ENCODE measurements at places on chromosomes 6 and 20.

GRCh38 chr20:9496155-9496554 lies 18.2 kb upstream of the LAMP5 start:
- DNase-seq, result peak; percentile 76

- no peak for DNase-seq
These were observed 7.4 kb upstream of the FNDC1 start for GRCh38 chr6:159161839-159162238.

DNA sequence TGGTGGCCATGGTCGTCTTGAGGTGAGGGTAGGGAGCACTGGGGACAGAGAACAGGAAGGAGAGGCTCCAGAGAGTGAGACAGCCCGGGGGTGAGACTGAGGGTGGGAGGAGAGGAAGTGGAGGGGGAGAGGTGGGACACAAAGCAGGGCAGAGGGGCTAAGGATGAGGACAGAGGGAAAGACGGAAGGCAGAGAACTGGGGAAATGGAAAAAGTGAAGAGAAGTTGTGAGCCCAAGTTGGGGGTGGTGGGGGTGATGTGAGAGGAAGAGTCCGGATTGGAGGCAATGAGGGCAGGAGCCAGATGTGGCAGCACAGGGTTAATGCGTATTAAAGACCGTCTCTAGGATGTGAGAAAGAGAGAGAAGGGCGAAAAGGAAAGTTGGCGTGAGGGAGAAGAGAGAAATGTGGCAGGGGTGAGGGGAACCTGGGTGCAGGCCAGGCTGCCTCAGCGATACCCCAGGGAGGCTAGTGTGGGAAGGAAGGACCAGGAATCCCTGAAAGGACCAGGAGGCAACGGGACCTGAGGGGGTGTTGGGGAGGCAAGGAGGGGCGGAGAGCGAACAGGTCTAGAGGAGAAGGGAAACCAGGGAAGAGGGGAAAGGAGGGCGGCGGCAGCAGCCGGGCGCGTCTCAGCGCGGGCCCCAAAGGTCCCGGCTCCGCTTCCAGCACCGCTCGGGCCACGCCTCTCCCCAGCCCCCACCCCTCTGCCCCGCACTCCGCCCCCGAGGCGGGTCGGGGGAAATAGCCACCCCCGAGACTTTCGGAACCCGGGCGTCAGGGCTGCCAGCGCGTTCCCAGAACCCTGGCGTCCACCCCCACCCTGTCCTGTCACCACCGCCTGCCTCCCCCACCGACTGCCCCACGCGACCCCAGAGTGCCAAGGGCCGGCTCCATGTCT lies at the start of gene PPP1R18:
Gene PPP1R18, minus strand, starts transcription at position 637 of the 899 bp plus-strand sequence. Its CDS starts 627 bp downstream, at position 10.
- DNase-seq, result peak; percentile 79

GRCh38 chr20:6705106-6705766 lies 62.2 kb upstream of the BMP2 start:
- DNase-seq, result no peak

- no peak for DNase-seq
These were observed 97.5 kb downstream of the GMDS start for GRCh38 chr6:2147766-2148448.
